Activated naive CD8-positive, alpha-beta T cell treated with anti-CD3 and anti-CD28 coated beads for 36 hours (primary cell): ENCODE measurements at places on chromosomes 4 and X. TPM values are rescaled to one million over a fixed set of nuclear protein-coding genes. Genes with fewer than 3 reads are reported as not detected.

- no peaks in the 10 kb centered on the region for H3K36me3 ChIP-seq
- no peak overlapping the region for H3K27ac ChIP-seq
- DNase-seq = no peak
- no peak overlapping the region for H3K4me3 ChIP-seq
- H3K27me3 ChIP-seq = peaks cover 6% of the 10 kb centered on the region
Observed at GRCh38 chr4:129337228-129337620, 241.3 kb downstream of the C4orf33 start.

Gene HMX1
- not detected for total RNA-seq

- H3K4me3 ChIP-seq = no peak overlapping the region
- H3K36me3 ChIP-seq = no peaks in the 10 kb centered on the region
- H3K4me1 ChIP-seq = no peaks in the 10 kb centered on the region
- H3K27ac ChIP-seq = no peak overlapping the region
Observed at GRCh38 chrX:24124244-24124799, 25.2 kb upstream of the ZFX start.

- H3K27me3 ChIP-seq = peaks cover 42% of the 10 kb centered on the region
- H3K4me1 ChIP-seq = no peaks in the 10 kb centered on the region
- no peak overlapping the region for H3K27ac ChIP-seq
- no peaks in the 10 kb centered on the region for H3K36me3 ChIP-seq
- DNase-seq = no peak
- no peak overlapping the region for H3K4me3 ChIP-seq
Observed at GRCh38 chrX:131061306-131061705, 3.2 kb downstream of the ARHGAP36 start.

DNA sequence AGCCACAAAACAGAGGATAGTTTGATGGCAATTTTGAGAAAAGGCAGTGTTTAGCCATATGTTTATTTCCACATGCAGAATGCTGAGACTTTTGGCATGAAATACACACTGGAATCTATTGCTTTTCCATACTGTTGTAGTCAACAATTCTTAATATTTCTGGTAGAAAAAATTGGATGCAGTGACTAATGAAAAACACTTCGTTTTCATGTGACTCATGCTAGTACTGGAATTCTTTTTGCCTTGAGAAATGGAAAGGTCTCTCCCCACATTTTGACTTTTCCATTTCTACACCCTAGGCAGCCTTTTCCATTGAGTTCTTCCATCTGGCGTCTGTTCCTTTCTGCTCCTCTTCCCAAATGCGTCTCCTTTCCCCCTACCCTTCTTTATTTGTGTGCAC is 425.2 kb upstream of the FTHL17 start:
- no peak for DNase-seq
- H3K4me3 ChIP-seq = no peak overlapping the region
- H3K4me1 ChIP-seq = no peaks in the 10 kb centered on the region

Gene DUSP21
- not detected for total RNA-seq

DNA sequence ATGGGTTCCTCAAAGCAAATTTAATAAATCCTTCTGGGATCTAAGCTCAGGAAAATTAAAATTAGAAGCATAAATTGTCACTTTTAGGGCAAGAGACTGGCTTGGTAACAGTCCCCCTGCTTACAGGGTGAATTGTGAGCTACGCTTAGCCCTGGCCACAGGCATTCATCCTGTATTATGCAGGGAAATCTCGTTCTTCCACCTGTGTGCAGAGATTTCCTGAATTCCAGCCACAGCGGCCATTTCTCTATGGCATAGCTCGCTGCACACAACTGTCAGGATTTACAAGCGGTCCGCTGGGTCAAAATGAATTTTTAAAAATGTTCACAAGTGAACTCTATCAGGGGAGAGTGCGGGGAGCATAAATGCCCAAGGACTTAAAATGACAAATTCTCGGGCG is 111.9 kb downstream of the DCTD start:
- peaks cover 13% of the 10 kb centered on the region for H3K27me3 ChIP-seq
- peaks cover 13% of the 10 kb centered on the region for H3K4me1 ChIP-seq
- no peaks in the 10 kb centered on the region for H3K36me3 ChIP-seq
- H3K27ac ChIP-seq = no peak overlapping the region
- no peak for DNase-seq

Gene CRMP1
- total RNA-seq = not detected

DNA sequence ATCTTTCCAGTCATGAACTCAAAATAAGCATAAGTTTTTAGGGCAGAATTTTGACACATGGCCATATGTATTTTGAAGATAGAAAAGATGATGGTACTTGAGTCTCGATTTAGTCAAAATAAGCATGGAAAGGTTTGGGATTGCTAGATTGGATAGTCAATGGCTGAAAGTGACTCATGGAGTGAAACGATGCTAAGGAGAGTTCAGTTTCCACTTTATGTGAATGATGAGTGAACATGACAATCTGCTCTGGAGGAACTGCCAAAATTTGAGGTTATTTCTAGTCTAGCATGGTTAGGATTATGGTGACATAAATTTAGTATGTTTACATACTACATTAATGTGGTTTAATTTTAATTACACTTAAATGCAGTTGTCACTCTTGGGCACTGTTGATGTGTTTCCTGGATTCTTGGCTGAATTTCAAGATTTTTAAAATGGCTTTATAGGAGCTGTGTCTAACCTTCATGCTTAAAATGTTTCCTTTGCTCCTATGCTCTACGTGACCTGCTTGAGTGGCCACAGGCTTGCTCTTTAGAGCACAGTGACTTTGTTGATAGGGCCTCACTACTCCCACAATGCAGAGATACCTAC is 17.1 kb downstream of the DDX3X start:
- H3K4me3 ChIP-seq = no peak overlapping the region
- peak overlapping the region; percentile 76 for H3K27ac ChIP-seq
- peaks cover 24% of the 10 kb centered on the region for H3K36me3 ChIP-seq
- H3K4me1 ChIP-seq = peaks cover 38% of the 10 kb centered on the region

Gene SPANXA2
- total RNA-seq = not detected

GRCh38 chr4:168955674-168956073 is 54.4 kb downstream of the CBR4 start:
- no peak for DNase-seq
- H3K4me3 ChIP-seq = no peak overlapping the region
- no peaks in the 10 kb centered on the region for H3K27me3 ChIP-seq

GRCh38 chr4:185249105-185249504 is 39.7 kb downstream of the SNX25 start:
- H3K4me1 ChIP-seq = peaks cover 31% of the 10 kb centered on the region
- H3K27ac ChIP-seq = no peak overlapping the region
- no peak overlapping the region for H3K4me3 ChIP-seq
- no peaks in the 10 kb centered on the region for H3K27me3 ChIP-seq
